Progenitor cell of endocrine pancreas (in vitro differentiated cells): ENCODE measurements at places on chromosomes 11 and 22.

DNA sequence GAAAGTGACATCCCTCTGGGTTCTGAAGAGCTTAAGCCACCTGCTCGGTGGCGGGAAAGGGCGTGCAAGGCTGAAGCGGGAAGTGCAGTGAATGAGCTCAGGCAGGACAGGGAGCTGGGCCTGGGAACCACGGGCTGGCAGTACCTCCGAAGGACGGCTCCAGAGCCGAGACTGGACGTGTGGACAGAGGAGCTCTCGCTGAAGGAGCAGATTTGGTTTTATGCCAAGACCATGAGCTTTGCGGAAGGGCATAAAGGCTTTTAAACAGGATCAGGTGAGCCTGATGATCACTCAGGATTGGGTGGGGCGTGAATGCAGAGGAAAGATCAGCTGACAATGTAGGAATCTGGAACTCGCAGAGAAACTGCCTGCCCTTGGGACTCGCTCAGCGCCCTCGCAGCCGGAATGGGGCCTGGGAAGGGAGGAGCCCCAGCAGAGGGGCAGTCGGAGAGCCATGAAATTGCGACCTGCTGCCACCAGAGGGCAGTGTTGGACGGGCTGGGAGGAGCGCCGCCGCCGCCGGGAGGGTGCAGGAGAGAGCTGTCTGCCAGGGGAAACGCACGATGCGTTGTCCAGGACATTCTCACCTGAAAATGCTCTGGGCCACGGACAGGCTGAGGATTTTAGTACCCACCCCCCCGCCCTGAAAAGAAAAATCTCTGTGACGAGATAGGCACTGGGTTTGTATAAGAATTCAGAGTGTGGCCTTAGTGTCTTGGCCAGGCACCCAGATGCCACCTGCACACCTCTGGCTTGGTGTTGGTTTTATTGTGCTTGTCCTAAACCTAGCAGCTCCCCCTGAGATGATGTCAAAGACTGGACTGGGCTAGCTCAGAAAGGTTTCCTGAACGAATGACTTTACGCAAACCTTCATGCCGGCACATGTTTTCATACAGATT, 324.4 kb downstream of the NTM start:
- peak; percentile 89 for DNase-seq

- DNase-seq: no peak
These were observed 31.5 kb downstream of the PARVG start for GRCh38 chr22:44211946-44212930.

GRCh38 chr11:65900125-65900898, at the start of gene FOSL1:
TSS of gene FOSL1 (minus strand) at chr11:65900388. CDS start at chr11:65900339, 49 bp downstream.
- DNase-seq: peak; percentile 64

DNA sequence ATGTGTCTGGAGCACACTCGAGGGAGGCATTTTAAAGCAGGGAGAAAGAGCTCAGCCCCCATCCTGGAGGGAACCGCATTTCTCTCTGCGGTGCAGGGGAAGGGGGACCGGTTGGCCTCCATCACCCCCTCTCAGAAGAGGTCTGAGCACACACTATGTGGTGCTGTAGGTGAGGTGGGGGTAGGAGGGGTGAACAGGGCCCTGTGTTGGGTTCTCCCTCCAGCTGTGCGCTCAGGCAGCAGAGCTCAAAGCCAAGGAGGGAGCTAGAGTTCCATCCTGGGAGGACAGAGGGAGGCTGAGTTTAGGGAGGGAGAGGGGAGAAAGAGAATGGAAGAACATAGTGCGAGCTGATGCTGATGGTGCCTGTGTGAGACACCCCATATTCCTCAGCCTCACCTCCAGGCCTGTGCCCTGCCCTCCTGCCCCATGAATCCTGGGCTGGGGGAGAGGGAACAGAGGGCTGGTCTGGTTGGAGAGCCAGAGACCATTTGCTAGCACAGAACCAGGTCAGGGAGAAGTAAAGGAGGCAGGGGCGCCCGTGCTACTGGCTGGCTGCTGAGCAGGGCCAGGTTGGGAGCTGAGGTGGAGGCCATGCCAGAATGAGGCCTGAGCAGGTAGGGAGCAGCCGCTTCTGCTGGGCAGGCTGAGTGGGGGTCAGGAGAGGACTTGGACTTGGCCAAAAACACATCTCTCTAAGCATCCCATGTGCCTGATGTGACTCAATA, 43.7 kb downstream of the ALX4 start:
- no peak for DNase-seq

GRCh38 chr11:33692541-33692940, 8.1 kb downstream of the C11orf91 start:
- DNase-seq: no peak

GRCh38 chr11:18617688-18618341, 16.3 kb downstream of the SPTY2D1 start:
- no peak for DNase-seq

- no peak for DNase-seq
These were observed 5.5 kb downstream of the CATSPER1 start for GRCh38 chr11:66020618-66021357.

- no peak for DNase-seq
These were observed 113.8 kb upstream of the PITPNB start for GRCh38 chr22:28032861-28033260.

- no peak for DNase-seq
These were observed 829.7 kb upstream of the FAT3 start for GRCh38 chr11:91394727-91395414.

DNA sequence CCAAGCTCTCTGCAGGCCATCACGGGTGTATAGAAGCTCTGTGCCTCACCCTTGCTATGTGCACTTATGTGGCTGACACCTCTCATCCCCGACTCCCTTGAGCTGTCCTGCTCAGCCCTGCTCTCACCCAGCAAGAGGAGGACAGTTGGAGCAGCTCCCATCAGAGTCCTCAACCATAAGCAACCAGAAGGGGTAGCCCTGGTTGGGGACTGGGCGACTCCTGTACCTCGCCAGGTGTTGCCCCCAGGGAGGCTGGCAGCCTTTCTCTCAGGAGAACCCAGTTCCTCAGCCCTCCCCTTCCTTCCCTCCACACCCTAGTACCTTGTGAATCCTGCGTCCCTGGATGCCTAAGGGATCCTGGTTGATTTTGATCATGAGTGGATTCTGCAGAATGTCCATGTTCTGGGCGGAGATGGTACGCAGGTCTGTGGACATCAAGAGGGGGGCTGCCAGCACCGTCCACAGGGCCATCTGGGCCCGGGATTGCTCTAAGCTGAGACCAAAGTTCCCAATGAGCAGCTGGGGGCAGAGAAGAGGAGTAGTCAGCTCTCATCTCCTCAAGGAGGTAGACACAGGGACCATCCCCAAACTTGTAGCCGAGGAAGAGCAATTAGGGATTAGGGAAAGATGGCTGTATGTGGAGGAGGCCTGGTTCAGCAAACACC, 8.0 kb downstream of the NAGA start:
- no peak for DNase-seq

DNA sequence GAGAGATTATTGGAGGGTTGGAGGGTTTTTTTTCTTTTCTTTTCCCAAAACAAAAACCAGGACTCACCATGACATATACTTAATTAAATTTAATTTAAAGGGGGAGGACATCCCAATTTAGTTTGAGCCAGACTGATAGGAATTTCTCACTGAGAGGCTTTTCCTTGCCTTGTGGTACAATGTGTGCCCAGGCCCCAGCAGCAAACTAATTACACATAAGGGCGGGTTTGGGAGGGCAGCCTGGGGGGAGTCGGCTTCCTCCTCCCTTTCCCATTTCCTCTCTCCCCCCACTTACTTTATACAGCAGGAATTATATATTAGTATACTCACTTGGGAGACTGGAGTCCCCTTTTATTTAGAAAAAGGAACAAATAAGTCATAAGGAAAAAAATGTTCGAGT, 2.9 kb downstream of the TEAD1 start:
- no peak for DNase-seq

DNA sequence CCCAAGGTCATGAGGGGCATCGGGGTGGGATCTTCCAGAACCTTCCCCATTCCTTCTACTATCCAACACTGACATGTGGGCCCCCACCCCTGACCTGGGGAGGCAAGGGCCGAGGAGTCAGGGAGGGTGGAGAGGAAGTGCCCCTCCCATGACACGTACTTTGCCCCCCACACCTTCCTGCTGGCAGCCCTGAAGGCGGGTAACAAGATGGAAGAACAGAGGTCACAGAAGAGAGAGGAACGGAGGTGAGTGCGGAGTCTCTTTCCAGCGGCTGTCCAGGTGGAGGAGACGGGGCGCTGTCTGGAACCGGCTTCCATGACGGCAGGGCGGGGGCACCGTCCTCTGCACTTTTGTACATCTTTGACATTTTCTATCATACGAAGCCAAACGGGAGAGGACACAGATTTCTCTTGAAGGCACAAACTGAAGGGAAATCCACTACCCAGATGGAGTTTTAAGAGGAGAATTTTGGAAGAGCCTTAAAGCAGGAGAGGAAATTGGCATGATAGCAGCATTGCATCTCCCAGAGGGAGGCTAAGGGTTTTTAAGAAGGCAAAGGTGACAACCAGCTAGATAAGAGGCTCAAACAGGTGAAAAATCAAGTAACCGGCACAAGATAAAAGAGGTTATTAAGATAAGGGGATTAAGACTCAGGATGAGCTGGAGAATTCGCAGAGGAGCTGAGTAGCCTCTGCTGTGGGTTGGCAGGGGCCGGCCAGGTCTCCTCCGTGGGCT, 16.7 kb downstream of the OSBPL5 start:
- no peak for DNase-seq

DNA sequence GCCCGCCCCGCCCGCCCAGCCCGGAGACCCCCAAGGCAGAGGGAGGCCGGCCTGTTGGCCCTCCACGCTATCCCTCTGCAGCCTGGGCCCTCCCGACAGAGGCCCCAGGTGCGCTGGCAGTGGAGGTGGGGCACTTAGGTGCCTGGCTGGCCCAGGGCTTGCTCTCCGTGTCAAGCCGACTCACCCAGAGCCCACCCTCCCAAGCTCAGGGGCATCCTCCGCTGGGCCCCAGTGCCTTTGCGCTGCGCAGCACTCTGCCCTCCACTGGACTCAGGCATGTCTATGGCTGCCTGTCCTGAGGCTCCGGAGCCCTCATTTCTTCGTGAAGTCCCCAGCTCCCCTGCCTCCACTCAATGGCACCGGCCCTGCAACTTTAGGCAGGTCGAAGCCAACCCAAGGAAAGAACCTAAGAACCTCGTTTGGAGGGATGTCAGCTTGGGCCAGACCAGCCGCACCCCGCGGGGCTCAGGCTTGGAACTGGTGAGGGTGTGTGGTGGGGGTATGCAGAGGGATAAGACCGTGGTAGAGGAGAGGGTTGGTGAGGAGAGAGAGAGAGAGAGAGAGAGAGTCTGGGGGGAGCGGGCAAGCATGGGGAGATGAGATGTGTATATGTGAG, 6.1 kb downstream of the SMIM45 start:
- DNase-seq: no peak

DNA sequence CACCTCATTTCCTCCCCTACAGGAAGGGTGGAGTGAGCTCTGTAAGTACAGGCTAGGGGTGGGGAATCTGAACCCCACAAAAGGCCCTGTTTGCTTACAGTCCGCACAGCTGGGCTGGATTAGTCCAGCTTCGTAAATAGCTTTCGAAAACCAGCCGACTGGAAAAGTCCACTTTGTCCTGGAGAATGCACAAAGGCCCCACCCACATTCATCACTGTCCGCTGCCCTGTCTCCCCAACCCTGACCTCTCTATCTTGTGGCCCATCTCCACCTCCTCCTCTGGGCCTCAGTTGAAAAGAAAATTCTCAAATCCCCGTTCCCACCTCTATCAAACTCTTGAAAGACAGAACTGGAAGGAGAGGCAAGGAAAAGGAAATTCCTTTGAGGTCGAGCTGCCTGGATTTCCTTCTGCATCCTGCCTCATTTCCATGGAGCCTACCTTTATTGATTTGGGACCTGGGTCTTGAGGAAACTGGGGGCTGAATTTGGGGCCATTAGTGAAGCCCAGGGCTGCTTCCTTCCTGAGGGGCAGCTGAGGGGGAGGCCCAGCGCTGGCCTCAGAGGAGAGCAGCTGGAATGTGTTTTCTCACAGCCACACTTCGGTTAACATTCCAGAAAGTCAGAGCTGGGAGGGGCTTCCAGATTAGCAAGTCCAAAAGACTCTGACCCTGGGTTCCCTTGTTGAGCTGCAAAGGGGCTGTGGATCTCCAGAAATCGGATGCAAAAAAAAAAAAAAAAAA, 147.6 kb downstream of the FBXO7 start:
- peak; percentile 20 for DNase-seq

- no peak for DNase-seq
These were observed 5.9 kb downstream of the TMEM121B start for GRCh38 chr22:17115236-17115635.
